Motor neuron (in vitro differentiated cells): ENCODE measurements at places on chromosomes 4 and X. TPM values are rescaled to one million over a fixed set of nuclear protein-coding genes. Genes with fewer than 3 reads are reported as not detected.
A peak's percentile ranks its signal among the peaks of the same experiment; 100 is the strongest.

The ALB gene
- 0.54 and 0.81 TPM in 2 replicates for total RNA-seq

The TGIF2LX gene
- not detected in 2 replicates for total RNA-seq

The MID1 gene
- total RNA-seq: 25.4 and 26.2 TPM in 2 replicates

The SYTL4 gene
- total RNA-seq: 4.6 and 6.0 TPM in 2 replicates

DNA sequence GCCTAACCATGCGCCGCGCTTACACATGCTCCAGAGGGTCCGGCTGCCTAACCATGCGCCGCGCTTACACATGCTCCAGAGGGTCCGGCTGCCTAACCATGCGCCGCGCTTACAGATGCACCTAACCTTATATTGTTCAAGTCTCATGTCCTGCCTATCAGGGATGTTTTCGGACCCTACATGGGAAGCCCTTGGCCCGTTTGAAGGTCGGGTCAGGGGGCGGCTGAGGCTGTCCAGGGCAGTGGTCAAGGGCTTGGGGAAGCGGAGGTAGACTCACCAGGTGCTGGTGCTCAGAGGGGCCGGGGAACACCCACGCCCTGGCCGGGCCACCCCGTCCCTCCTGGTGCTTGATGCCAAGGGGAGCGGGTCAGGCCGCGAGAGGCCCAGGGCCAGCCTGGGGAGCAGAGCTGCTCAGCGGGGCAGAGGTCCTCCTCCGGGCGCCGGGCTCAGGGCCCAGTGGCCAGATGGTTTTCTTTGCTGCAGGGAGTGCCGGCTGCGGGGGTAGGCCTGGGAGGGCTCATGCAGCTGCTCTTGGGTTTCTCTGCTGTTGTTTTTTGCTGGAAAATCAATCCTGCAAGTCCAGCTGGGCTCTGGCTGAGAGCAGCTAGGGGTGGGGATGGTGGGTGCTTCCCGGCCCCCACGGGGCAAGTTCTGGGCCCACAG, 35.4 kb upstream of the SPON2 start:
- no peak for ATAC-seq

DNA sequence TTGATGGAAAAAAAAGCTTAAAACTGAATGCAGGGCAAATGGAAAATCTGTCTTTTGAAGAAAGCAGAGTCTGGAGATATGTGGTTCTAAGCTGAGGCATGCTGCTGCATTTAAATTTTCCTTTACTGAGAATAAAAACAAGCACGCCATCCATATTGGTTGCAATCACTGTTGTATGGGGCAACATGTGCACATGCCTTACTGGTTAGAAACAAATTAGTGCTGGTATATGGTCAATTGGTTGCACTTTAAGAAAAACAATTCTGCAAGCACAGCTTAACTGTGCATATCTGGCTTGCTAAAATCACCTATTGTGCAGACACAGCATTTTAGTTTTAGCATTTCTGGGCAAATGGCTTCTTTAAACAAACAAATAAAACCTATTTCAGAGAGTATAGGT, 239.1 kb downstream of the NDST4 start:
- peak; percentile 26 for ATAC-seq

DNA sequence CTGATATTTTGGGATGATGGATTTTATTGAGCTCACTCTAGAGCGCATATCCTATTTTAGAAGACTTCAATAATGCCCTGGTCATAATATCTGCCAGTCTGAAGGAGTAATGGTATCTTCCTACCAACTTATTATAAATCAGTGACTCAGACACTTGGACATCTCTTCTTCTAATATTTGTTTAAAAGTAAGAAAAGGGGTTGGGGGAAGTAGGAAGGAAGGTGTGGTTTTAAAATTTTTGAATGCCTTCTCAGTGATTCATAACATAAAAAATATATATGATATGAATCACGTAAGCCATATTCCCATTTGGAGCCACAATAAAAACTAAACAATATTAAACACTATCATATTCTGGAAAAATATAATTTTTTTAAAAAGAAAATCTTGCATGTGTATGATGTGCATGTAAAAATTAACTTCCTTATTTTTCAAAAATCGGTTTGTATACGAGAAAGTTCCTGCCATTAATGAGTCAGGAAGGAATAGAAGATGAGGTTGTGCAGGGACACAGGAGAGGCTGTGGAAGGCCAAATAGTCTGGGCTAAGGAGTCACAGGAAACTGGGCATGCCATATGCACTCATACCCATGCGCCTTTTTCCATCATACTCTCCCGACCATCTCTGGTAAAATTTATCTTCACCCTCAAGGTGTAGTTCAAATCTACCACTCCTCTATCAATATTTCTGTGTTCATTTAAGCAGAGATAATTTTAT, 286.5 kb downstream of the EPHA5 start:
- no peak for ATAC-seq

- no peak for ATAC-seq
Observed at GRCh38 chr4:41746440-41747229, 1.9 kb downstream of the PHOX2B start.

GRCh38 chr4:107799669-107800450, 24.9 kb upstream of the SGMS2 start:
- ATAC-seq: no peak
